Activated CD8-positive, alpha-beta memory T cell treated with anti-CD3 and anti-CD28 coated beads for 24 hours (primary cell): ENCODE measurements at places on chromosomes 2 and 18.

DNA sequence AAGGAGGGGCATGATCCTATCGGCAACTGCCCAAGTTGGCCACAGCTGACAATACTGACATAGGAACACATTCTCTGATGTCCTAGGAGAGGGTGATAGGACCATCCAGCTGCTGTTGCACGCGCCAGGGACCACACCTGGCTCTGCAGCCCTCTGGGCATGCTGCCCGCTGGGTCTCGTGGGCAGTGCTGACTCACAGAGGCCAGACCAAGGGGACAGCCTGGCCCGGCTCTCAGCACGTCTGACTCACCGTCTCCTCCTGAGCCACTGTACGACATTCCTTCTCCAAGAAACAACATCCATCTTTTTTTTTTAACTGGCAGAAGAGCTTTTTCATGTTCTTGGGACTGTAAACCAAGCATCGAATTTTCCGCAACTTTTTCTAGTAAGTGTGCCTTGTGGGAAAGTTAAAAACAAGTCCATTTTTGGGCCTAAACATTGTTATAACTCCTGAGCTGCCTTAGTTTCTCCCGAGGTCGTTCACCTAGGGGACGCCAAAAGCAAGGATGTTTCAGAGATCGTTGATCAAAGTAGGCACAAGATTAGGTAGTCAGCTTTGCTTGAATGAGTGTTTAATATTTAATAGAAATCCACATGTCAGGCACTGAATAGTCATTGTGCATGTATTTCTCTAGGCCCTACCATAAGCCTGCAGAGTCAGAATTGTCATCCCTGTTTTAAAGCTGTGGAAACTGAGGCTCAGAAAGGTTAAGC is 100.3 kb downstream of the TTC32 start:
- DNase-seq = no peak

DNA sequence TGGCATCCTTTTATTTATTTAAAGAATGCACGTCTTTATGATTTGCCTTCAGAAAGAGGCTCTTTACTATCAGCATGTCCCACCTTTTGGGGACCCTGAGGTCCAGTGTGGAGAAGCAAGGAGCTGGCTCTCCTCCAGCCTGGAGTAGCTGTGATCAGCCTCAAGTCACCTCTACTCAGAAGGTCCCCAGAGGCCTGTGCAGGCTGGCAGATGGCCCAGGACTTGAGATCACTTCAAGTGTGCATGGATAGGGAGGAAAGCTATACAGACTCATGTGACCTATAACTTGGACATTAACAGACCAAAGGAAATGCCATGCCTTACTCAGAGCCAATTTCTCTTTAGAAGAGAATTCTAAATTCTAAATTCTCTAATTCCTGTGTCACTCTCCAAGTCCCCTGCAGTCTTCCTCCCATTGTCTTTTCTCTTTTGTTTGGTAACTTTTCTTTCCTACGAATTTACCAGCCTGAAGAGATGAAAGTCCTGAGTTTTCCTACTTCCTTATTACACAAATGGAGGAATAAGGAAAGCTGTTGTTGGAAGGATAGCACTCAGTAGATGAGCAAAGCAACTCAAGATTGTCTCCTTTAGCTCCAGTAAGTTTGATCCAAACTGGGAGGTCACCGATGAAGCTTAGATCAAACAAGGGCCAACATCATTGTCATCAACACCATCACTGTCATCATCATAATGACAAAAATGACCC is 163.9 kb downstream of the GFPT1 start:
- DNase-seq = no peak

GRCh38 chr18:65206551-65207260 is 544.1 kb upstream of the CDH7 start:
- no peak for DNase-seq

- DNase-seq = no peak
Observed at GRCh38 chr2:99708231-99708630, 218.4 kb upstream of the REV1 start.

DNA sequence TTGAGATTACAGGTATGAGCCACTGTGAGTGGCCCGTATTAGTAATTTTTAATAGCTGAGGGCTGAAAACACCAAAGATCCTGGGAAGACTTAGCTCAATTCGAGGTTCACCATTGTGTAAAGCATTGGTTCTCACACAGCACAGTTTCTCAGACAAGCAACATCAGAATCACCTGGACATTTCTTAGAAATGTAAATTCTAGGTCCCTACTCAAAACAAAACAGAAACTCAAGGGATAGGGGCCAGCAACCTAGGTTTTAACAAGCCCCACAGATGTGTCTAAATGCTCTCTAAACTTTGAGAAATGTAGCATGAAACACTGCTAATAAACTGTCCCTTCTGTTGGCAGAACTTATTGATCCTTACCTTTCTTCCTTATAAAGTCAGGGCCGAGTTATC is 681.2 kb downstream of the RNF144A start:
- DNase-seq = no peak

GRCh38 chr2:161976917-161977316 is 97.1 kb downstream of the DPP4 start:
- no peak for DNase-seq

- peak; percentile 80 for DNase-seq
Observed at GRCh38 chr2:9655441-9656269, 24.9 kb upstream of the YWHAQ start.

- no peak for DNase-seq
Observed at GRCh38 chr2:135893374-135893794, 17.1 kb upstream of the MCM6 start.

DNA sequence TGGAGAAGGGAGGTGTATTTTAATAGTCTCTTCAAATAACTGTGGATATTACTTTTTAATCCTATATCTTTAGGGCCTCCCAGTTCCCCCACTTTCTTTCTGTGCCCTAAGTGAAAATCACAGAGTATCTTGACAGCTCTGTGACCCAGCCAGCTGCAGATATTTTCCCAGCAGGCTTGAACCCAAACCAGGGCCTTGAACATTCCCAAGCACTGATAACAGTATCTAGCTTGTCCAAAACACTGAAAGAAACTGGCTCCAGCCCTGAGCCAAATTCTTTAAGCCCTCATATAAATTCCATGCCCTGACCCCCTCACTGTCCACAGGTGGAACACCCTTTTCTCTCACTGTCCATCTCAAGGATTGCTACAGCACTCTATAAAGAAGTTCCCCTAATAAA is 388.1 kb upstream of the CHAC2 start:
- DNase-seq = no peak
